ENCODE measurements at places on chromosomes 5 and 9.
A peak's percentile ranks its signal among the peaks of the same experiment; 100 is the strongest.

DNA sequence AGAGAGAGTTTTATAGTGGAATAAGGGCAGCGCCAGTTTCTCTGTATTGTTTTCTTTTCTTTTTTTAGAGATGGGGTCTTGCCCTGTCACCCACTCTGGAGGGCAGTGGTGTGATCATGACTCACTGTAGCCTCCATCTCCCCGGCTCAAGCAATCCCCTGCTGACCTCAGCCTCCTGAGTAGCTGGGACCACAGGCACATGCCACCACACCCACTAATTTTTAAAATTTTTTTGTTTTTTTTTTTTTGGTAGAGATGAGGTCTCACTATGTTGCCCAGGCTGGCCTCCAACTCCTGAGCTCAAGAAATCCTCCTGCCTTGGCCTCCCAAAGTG lies 119.0 kb downstream of the PIK3R1 start:
- no peak for DNase-seq

DNA sequence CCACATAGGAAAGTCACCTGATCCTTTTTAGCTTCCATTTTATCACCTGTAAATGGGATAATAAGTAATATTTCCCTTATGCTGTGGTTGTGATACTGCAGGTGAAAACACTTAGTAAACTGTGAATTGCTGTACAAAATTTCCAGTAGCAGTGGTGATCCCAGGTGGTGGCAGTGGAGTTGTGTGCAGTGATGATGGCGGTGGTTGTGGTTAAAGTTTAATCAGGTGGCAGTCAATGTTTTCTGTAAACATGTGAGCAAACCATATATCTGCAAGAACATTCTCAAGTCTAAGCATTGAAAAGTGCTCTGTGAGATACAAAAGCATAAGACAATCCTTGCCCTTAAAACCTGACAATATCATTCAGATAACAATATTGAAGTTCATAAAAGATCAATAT lies 480.2 kb downstream of the RASEF start:
- DNase-seq, result no peak

DNA sequence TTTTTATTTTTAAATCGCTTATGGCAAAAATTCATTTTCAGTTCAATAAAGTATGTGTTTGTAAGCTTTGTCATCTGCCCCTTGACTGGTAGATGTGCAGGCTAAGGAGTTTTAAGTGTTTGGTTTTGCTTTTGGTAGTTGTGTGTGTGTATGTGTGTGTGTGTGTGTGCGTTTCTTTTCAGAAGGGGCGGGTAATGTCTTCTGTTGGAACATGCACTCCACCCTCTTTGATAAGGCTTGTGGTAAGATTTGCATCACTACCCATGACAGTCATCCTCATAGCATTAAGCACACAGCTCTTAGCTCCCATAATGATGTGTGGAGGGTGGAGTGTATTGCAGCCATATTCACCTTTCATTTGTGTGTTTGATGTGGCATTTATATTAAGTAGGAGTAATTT lies 92.1 kb upstream of the FSD1L start:
- peak; percentile 27 for DNase-seq

- DNase-seq, result no peak
These were observed 4.7 kb upstream of the GCNT1 start for GRCh38 chr9:76454311-76454710.

DNA sequence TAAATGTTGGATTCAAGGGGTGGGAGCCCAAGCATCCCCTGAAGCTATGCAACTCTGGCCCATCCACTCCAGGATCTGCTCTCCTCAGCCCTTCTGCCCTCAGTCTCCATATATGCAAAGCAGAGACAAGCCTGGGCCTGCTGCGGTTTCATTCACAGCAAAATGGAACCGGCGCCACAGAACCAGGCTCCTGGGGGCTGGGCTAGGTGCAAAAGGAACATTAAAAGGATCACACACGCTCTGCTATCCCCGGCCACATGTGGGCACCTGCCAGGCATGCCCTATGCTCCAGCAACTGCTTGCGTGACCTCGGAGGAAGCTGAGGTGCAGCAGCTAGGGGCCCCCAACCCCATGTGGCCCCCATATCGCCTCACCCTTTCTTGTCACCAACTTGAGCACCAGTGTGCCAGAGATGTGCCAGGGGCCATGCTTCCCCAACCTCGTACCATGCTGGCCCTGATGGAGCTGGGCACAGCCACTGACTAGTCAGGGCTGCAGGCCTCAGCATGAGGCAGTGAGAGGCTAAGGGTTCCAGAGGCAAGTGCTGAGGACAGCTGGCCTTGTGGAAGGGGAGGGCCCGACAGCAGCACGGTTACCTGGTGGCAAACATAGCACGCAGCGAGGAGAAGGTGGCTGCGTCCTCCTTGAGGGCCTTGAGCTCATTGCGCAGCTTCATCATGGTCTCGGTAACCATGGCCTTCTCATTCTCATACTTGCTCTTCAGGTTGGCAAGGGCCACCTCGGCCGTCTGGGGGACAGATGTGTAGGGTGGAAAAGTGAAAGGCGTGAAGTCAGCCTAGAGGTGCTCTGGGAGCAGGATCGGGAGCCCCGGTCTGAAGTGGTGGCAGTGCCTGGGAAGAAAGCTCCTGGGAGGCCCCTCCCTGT lies 47.2 kb downstream of the BICD2 start:
- DNase-seq, result no peak

- no peak for DNase-seq
These were observed 10.0 kb downstream of the RXRA start for GRCh38 chr9:134336228-134336627.

DNA sequence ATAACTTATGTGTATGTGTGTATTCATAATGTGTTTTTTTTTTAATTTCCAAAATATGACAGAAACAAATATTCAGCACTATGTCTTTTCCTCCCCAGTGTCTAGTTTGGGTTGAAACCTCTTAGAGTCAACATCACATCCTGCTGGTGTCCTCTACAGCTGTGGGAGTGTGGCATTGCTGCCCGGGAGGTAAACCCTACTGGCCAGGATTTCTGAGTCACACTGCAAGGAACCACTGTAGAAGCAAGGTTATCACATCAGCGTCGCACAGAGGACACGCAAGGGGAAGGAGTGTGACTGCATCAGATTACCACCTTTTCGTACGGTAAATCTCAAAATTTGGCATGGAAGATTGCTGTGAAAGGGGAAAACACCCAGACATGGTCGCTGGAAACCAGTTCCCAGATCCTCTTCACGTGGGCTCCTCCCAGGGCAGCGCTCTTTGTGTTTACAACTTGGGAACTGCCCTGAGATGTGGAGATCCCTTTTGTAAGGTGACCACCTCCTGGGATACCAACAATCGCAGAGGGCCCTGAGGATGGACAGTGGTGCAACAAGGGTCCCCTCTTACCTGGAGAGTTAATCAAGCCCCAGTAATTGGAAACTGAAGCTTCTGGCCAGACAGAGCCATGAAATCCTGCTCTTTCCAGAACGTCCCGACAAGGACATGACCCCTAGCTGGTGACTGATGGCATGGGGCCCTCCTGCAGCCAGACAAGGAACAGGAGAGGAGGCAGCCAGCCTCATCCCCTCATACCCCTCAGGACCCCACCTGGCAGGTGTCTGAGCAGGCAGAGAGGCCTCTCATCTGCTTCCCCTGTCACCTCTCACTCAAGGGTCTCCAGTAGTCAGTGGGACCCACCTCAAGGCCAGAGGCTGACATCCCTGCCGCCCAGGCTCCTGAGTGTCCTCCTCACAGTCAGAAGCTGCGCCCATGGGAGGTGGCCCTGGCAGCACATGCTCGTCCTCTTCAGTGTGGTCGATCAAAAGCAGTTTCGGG lies 194.7 kb downstream of the MED10 start:
- no peak for DNase-seq

- DNase-seq, result peak; percentile 48
These were observed 28.5 kb downstream of the DPYSL3 start for GRCh38 chr5:147481376-147481775.

DNA sequence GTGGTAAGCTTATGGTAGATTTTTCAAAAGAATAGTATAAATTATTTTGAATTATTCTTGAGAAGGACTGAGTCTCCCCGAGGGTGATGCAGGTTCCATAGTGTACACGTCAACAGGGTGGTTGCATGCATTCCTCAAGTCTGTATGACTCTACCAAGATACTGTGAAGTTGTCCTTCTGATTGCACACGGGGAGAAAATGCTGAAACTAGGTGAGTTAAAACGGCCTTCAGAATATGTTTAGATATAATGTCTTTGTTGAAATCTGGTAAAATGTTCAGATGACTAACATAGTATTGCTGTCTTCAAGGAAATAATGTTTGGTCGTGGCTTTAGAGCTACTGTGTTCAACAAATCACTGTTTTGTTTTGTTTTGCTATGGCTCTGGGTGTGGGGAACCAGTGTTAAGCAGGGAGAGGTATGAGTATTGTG lies 22.4 kb upstream of the TNFAIP8 start:
- DNase-seq, result peak; percentile 55

DNA sequence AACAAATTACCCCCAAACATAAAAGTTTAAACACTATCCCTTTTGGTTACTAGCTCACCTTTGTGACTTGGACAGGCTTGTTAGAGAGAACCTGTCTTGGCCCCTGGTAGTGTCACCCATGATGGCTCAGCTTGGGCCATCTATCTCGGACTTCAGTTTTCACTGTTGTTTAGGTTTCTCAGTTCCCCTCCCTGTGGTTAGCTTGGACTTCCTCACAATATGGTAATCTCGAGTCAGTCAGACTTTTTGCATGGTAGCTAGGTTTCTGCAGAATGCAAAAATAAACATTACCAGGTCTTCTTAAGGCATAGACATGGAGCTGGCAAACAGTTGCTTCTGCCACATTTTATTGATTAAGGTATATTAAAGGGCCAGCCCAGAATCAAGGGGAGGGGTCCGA lies 324.3 kb upstream of the RORB start:
- no peak for DNase-seq

DNA sequence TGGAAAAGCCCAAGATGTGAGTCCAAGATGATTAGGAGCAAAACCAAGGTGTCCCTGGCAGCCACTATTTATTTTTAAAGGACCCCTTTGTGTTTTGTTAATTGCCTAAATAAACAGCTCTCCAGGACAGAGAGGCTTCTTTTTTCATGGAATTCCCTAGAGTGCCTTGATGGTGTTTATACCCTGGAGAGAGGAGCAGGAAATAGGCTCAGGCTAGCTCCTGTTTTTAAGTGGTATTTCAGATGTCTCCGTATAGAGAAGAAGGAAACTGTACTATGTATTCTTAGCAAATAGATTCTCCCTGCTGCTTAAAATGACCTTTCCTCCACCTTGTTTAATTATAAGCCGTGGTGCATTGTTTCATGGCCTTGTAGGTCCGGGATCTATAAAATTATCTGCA lies 292.4 kb downstream of the CD180 start:
- DNase-seq, result no peak

GRCh38 chr9:105191508-105192121 lies 52.8 kb upstream of the SLC44A1 start:
- DNase-seq, result no peak

- DNase-seq, result no peak
These were observed 11.0 kb downstream of the SNAPC3 start for GRCh38 chr9:15433661-15434060.

- DNase-seq, result no peak
These were observed 31.1 kb downstream of the ANKS6 start for GRCh38 chr9:98765256-98765655.

DNA sequence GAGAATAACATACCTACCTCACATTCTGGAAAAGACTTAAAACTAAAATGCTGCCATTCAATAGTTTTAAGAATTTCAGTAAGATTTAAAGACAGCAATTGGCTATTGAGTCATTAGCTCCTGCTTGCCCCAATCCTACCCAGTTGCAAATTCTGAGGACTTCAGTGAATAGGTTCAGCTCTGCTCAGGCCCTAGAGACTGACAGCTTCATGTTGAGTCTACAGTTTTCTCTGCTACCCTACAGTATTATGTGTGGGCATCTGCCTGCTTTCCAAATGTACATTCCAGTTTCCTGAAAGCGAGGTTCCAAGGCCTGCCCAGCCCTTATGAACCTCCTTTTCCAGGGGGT lies 61.5 kb downstream of the ARSB start:
- no peak for DNase-seq

DNA sequence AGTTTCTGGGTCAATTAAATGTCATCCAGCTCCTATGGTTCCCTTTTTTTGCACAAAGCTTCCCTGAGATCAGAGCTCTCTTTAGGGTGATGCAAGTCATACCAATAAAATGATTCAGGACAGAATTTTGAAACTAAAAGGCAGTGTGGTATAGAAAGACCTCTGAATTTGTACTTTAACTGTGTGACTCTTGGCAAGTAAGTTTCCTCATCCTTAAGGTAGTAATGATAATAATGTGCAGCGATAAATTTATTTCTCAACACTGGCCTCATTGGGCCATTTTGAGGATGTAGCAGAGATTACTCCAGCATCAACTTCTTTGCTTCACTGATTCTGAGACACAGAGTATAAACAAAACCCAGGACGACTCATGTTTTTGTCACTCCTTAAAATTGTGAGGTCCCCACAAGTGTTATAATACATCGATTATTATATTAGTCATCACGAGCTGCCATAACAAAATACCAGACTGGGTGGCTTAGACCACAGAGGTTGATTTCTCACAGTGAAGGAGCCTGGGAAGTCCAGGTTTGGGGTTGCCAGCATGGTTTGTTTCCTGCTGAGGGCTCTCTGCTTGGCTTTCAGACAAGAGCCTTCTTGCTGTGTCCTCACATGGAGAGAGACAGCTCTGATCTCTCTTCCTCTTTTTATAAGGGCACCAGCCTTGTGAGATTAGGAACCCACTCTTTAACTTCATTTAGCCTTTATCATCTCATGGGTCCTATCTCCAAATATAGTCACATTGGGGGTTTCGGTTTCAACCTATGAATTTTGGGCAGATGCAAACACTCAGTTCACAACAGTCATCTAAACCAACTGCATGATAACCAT lies 293.0 kb downstream of the ZNF608 start:
- peak; percentile 24 for DNase-seq

DNA sequence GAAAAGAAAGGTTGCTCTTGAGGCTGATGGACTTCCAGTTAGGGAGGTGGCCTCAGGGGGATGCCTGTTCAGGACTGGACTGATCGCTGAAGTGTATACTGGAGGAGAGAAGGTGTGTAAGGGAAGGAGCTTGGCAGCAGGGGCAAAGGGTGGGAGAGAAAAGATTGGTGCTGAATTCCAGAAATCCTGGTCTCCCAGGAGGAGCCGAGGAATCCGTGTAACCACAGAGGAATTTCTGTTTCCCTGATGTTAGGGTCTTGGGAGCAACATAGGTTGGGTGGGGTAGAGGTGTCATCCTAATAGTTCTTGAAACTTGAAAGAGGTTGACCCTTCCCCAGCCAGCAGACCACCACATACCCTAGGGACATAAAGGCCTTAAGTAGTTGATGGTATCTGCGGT lies 88.9 kb upstream of the PTPN3 start:
- no peak for DNase-seq
